Effector memory CD4-positive, alpha-beta T cell (primary cell): ENCODE measurements at places on chromosomes 12 and 14.

DNA sequence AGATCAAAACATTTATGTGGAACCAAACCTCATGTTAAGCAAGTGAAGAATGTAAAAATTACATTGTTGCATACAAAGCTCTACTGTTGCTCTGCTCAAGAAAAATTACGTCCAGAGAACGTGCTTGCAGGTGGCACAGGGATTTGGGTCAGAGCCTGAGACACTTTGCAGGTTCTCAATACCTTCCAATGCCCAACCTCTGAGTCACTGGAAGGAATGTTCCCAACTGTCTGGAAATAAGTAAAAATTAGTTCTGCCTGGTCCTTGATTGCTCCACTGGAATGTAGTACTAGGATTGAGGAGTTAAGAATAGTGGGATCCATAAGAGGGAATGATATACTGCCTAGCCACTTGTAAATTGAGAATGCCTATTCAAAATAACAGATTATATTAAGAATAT lies 2.8 kb upstream of the IFNG start:
- no peak for DNase-seq

DNA sequence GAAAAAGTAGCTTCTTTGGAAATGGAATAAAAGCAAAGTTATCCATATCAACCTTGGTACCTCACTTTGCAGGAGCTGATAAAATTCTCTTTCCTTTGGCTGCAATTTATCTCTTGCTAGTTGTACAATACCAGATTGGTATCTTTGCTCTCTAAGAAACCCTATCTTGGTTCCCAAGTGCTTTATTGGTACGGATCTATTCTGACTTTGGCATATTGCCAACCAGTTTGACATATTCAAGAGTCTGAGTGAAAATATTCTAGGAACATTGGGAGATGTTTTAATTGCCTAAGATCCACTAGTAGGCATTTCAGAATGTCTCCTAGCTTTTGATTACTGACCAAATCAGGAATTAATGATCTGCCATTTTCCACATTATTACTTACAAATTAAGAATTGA lies 167.2 kb upstream of the ATP2B1 start:
- DNase-seq = no peak

DNA sequence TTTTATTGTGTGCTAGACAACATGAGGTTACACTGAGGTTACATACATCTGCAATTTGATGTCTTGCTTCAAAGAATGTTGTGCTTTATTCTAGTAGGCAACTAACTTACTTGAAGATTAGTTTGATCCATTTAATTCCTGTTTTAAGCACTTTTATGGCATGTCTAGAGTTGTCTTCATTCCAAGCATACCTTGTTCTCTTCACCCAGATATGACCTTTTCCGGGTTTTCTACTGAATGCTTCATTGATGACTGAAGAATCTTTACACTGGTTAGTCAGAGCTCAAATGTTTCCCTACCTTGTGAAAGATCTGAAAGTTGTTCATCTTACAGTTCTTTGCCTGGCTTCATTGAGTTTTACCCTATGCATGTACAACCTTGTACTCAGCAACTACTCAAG lies 274.0 kb upstream of the KITLG start:
- no peak for DNase-seq

DNA sequence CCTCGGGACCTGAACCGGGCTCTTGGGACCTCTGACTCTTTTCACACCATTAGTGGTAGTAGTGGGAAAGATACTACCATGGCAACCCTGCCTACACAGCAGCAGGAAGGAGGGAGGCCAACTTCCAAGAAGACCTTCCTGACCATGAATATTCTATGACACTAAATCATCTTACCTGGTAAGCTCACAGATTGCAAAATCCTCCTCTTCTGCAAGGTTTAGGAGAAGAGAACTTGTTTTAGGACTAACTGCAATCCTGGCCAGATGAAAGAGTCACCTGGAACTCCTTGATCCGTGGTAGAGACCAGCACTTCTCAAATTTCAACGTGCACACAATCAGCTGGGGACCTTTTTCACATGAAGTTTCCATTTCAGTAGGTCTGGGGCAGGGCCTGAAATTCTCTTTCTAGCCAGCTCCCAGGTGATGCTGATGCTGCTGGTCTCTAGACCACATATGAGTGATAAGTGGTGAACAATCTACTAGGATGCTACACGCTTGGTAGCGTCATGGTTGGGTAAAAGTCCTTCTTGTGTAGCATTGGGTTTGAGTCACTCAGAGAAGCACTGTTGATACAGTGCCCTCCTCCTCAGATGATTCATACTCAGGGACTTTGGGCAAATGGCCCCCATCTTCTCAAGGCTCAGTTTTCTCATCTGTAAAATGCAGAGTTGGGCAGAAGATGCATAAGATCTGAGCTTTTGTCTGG lies 35.6 kb upstream of the FICD start:
- no peak for DNase-seq

GRCh38 chr14:67574156-67574555 lies 25.9 kb downstream of the PIGH start:
- DNase-seq = no peak

DNA sequence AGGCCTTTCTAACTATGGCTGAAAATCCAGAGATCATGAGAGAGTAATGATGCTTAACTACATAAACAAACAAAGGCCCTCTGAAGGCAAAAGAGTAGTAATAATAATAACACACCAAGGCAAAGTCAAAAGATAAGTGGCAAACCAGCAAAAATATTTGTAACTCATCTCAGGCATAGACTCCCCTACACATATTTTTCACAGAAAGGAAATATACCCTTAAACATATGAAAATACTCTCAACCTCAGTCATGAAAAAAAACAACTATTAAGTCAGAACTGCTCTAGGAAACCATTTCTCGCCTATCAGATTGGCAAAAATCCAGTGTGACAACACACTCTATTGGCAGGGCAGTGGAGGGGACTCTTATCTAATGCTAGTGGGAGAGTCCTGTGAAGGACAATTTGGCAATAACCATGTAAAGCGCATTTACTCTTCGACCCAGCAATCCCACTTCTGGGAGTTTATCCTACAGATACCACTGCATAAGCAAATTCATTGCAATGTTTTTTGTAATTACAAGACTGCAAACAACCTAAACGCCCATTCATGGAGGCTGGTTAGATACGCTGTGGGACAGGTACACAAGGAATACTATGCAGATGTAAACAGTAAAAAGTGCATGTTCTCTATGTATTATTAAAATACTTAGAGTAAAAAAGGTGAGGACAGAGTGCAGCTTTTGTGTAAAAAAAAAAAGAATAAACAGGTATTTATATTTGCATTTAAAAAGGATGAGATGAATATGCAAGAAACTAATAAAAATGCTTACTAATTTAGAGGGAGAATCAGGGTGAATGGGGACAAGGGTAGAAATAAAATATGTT lies 26.0 kb upstream of the IL22 start:
- DNase-seq = no peak

DNA sequence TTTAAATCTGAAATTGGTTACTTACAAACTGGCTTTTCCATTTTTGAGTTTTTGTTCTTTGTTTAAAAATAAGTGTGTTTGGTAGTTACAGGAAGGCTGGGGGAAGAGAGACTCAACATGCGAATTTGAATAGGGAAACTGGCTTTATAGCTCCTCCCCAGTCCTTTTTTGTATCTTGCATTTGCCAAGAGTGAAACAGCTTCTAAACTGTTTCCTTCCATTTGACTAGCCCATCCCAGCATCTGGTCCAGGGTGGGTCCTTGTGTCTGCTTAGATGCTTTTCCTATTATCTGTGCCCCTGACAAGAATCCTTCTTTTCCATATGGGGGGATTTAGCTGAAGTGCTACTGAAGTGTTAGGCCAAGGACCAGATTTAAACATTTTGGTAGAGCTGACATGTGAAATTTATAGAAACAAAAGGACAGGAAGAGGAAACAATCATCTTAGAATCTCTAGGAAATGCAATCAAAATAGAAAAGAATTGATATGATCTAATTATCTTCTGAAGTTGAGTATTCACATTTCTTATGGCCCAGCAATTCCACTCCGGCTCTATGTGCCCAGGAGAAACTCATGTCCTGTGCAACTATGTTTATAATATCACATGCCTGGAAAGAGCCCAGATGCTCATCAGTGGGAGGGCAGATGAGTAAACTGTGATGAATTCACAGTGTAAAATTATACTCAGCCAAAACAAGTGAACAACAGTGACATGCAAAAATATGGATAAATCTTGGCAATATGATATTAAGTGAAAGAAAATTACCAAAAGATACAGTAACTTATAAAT lies 7.4 kb downstream of the SMOC1 start:
- DNase-seq = no peak
